ENCODE measurements at places on chromosomes 3 and 15. TPM values are rescaled to one million over a fixed set of nuclear protein-coding genes. Genes with fewer than 3 reads are reported as not detected.

Gene MCF2L2
- total RNA-seq = 0.17 TPM

Gene CA12
- total RNA-seq = 187 TPM

Gene ALS2CL
- total RNA-seq = 7.0 TPM

Gene OR4M2
- not detected for total RNA-seq

Gene LHFPL4
- 0.07 TPM for total RNA-seq

Gene CYP8B1
- total RNA-seq = not detected

Gene NOX5
- 0.24 TPM for total RNA-seq

Gene COX5A
- 566 TPM for total RNA-seq

Gene C3orf38
- 15.9 TPM for total RNA-seq

Gene FBXO40
- not detected for total RNA-seq

Gene SLC51B
- total RNA-seq = 13.6 TPM

Gene GMNC
- total RNA-seq = not detected

Gene MSL2
- 6.7 TPM for total RNA-seq

Gene RUVBL1
- 96.2 TPM for total RNA-seq

Gene CCDC39
- total RNA-seq = not detected

Gene ATP1B3
- total RNA-seq = 199 TPM

Gene MOBP
- 0.02 TPM for total RNA-seq

Gene TNNC1
- total RNA-seq = 0.86 TPM

Gene PTX3
- total RNA-seq = 1.2 TPM

Gene FGD5
- total RNA-seq = 0.03 TPM

Gene SLC27A2
- 33.5 TPM for total RNA-seq

Gene CHRM5
- 0.06 TPM for total RNA-seq

Gene SCG5
- total RNA-seq = 1.9 TPM

Gene MLF1
- total RNA-seq = 20.9 TPM

Gene PRTG
- 8.9 TPM for total RNA-seq

Gene CHAC1
- total RNA-seq = 5.7 TPM

Gene GSK3B
- total RNA-seq = 23.0 TPM

Gene ARHGAP31
- total RNA-seq = 0.89 TPM

Gene ECT2
- 80.8 TPM for total RNA-seq

Gene AMIGO3
- total RNA-seq = 0.58 TPM

Gene RARB
- total RNA-seq = 6.7 TPM

Gene GLCE
- total RNA-seq = 14.5 TPM

Gene EEF1AKMT4
- 10.8 TPM for total RNA-seq

Gene VGLL3
- total RNA-seq = 10.7 TPM

Gene RCN2
- total RNA-seq = 69.1 TPM

Gene SKOR1
- not detected for total RNA-seq

Gene CTXN2
- not detected for total RNA-seq

Gene CHCHD6
- 20.2 TPM for total RNA-seq

Gene CP
- total RNA-seq = 6.1 TPM

Gene RTP1
- not detected for total RNA-seq

Gene MYRIP
- total RNA-seq = not detected

Gene SHC4
- total RNA-seq = 0.92 TPM

Gene PTPRG
- total RNA-seq = 2.5 TPM

Gene DUOXA1
- total RNA-seq = 0.30 TPM

Gene LDHAL6B
- total RNA-seq = not detected

Gene ZPLD1
- not detected for total RNA-seq

Gene ZDHHC23
- total RNA-seq = 2.9 TPM

Gene C3orf49
- not detected for total RNA-seq

Gene EIF1B
- 61.8 TPM for total RNA-seq

Gene TBC1D23
- total RNA-seq = 13.6 TPM

Gene BCHE
- total RNA-seq = 1.1 TPM

Gene ANKDD1A
- total RNA-seq = 1.7 TPM

Gene ADIPOQ
- total RNA-seq = not detected

Gene SRPRB
- 58.1 TPM for total RNA-seq

Gene CNTN4
- not detected for total RNA-seq

Gene SLCO3A1
- total RNA-seq = 22.7 TPM

Gene MYL3
- total RNA-seq = 0.07 TPM

Gene TMEM108
- total RNA-seq = not detected

Measured in A549 treated with AZD2906 at 1 μM for 4 hours (cell line).